Hair follicular keratinocyte (primary cell): ENCODE measurements at places on chromosomes 16 and 17. TPM values are rescaled to one million over a fixed set of nuclear protein-coding genes. Genes with fewer than 3 reads are reported as not detected.

Gene SLFN12L
- 0.08 TPM in 1 of 2 replicates, not detected in the other for total RNA-seq

Gene CSH2
- total RNA-seq, result not detected in 2 replicates

Gene KCNH4
- total RNA-seq, result not detected in 2 replicates

Gene FBXL16
- 0.19 and 2.0 TPM in 2 replicates for total RNA-seq

Gene KRT25
- total RNA-seq, result not detected in 2 replicates

Gene PPY
- total RNA-seq, result 1.6 TPM in 1 of 2 replicates, not detected in the other

Gene SPECC1
- 47.3 and 64.3 TPM in 2 replicates for total RNA-seq
